ENCODE measurements at places on chromosomes 6 and 20.

DNA sequence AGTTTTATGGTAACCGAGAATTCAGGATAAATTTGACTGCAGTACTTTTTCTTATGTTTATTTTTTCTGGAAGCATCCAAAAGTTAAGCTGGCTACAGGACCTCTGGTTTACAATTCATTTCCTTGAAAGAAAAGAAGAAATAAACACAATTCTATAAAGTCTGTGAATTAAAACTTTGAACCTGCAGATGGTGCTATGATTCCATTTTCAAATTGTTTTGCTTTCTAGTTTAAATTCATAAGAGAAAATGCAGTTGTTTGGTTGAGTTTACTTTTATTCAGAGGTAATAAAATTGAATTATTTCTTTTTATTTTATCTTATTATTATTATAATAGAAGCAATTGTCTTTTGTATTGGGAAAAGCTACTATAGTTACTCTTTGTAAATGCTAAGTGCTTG lies 1.8 kb upstream of the VIP start:
- DNase-seq: no peak

DNA sequence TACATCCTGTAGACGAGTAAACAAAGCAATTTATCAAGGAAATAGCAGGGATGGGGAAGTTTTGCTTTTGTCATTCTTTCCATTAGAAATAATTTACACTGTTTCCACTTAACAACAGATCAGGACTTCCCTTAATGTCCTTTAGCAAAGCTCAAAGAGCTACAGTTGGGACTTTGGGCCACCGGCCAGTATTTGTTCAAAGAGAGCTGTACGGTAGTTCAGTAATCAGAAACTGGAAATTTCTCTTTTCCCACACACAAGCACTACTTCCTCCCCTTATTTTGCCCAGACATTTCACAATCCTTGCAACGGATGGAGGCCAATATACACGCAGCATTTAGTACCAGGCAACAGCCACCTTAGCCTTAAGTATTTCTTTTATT lies 12.1 kb upstream of the HINT3 start:
- DNase-seq: no peak

- no peak for DNase-seq
Observed at GRCh38 chr6:127538750-127539264, 19.7 kb upstream of the MTCL3 start.

GRCh38 chr6:89432875-89433251 lies at the start of gene ANKRD6:
TSS of gene ANKRD6 (plus strand) at chr6:89433152. CDS start at chr6:89566977, 133,825 bp downstream.
- DNase-seq: peak; percentile 79

DNA sequence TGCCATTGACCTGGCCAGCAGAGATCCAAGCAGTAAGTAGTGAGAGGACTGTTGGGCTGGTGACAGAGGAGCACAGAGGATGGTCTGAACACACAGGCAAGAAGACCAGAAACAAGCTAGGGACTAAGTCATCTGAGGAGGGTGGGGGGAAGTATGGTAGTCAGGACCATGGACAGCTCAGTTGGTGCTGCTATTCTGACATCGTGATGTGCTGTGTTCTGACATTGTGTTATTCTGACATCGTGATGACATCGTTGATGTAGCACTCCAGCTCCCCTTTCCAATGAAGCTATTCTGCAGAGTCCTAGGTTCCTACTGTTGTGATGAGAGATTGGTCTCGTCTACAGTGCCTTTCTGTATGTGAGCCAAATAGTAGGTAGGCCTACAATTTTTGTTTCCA lies 28.7 kb downstream of the CFAP206 start:
- peak; percentile 15 for DNase-seq

DNA sequence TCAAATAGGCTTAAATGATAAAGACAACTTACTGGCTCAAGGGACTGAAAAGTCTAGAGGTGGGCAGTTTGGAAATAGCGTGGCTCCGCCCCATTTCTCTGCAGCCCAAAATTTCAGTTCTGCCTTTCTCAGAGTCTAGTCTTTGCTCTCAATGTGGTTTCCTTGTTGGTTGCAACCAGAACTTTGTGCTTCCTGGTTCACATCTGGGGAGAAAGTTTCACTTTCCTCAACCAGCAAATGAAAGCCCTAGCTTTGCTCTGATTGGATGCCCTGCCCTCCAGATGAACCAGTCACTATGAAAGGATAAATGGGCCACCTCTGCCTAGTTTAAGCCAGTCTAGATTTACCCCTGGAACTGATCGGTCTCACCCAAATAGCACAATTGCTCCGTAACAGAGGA lies 14.9 kb downstream of the SYCP2L start:
- DNase-seq: no peak

- no peak for DNase-seq
Observed at GRCh38 chr6:75926293-75927168, 145.9 kb downstream of the IMPG1 start.

DNA sequence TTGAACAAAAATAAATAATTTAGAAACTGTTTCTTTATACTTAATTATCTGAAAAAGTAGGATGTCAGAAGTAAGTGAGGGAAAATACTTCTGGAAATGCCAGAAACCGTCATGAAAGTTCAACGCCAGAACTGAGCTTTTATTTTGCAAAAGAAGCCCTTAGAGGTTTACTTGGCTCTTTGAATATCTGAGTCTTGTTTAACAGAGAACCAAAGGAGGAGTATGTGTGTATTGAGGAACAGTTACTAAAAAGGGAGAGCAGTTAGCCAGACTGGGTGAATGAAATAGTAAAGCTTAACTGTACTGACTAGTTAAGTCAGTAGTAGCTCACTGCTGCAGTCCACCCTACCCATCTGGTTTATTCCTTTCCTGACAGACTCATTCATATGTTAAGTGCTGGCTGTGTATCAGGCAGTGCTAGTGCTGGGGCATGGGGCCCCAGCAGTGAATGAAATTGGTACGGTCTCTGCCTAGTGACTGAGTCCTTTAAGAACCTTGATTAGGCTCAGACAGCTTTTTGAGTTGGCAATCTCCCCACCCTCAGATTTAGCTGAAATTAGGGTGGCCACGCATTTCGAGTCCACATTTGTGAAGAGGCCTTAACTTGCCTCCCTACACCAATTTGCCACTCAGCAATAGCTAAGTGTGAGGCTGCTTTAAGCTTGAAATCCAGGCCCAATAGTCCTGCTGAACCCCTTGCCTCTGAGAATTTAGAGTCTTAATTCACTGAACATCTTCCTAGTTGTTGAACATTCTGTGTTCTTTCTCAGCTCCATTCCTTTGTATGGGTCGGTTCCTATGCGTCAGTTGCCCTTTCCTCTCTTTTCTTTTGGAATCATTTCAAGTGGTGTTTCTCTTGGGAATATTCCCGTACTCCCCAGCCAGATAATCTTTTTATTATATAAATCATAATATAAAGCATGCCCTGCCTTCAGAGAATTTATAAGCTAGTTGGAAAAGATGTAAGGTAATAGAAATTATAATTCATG lies 20.2 kb downstream of the MAP3K4 start:
- DNase-seq: no peak

DNA sequence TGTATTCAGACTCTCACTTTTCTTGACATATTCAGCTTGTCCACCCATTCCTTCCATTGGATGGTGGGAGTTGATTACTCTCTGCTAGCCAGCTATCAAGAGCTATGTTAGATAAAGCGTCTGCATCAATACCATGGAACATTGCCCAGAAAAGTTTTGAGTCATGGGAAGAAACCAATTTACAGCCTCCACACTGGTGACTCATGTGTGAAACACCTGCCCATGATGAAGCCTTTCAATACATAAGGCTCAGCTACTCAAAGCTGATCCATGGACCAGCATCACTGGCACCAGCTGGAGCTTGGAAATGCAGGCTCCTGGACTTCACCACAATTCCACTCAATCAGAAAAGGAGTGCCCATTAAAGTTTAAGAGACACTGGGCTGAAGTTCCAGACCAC lies 16.1 kb downstream of the PLA2G7 start:
- DNase-seq: no peak

DNA sequence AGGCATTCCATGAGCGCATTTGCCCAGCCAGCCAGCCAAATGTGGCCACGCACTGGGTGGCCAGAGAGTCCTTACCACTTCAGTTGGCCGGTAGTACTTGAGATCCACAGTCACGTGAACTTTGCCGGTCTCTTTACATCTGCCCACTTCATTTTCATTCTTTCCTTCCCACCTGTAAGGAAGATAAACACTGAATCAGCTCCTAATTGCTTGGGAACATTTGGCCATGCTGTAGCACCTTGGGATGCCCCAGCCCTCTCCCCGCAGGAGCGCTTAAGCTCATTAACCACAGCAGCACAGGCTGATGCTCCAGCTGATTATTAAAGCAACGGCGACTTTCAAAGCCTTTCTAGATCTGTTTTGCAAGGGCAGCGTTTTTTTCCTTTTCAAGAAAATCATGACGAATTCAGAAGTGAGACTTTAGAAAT lies 116.6 kb downstream of the FOXC1 start:
- no peak for DNase-seq

GRCh38 chr6:126227833-126228702 lies 111.8 kb upstream of the CENPW start:
- DNase-seq: no peak

GRCh38 chr6:77072694-77073409 lies 390.4 kb downstream of the HTR1B start:
- no peak for DNase-seq

- DNase-seq: no peak
Observed at GRCh38 chr6:111559188-111560097, 46.2 kb downstream of the TRAF3IP2 start.

DNA sequence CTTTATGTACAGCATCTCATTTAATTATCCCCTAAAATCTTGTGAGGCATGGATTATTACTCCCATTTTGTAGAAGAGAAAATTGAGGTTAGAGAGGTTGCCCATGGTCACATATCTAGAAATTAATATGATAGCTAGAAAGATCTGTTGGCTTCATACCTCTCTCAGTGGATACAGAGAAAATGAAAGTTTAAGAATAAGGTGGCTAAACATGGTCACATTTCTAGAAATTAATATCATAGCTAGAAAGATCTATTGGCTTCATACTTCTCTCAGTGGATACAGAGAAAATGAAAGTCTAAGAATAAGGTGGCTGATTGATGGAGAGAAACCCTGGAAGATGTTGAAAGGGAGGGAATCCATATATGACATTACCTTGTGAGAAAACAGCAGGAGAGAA lies 260.7 kb upstream of the MAN1A1 start:
- no peak for DNase-seq

DNA sequence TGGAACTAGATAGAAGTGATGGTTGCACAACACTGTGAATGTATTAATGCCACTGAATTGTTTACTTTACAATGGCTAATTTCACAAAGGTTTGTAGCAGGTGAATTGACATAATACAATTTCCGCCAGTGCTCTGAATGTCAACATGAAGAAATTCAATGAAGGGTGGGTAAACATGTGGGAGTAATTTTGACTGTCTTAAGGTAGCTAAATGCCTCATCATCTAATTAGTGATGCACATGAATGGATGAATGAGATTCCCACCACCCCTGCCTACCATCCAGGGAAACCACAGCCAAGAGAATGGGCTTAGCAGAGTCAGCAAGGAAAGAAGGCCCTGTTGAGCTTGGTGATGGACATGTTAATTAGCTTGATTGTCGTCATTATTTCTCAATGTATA lies 275.3 kb downstream of the ALDH8A1 start:
- no peak for DNase-seq

GRCh38 chr20:4235512-4236043 lies 220.2 kb upstream of the RNF24 start:
- no peak for DNase-seq

DNA sequence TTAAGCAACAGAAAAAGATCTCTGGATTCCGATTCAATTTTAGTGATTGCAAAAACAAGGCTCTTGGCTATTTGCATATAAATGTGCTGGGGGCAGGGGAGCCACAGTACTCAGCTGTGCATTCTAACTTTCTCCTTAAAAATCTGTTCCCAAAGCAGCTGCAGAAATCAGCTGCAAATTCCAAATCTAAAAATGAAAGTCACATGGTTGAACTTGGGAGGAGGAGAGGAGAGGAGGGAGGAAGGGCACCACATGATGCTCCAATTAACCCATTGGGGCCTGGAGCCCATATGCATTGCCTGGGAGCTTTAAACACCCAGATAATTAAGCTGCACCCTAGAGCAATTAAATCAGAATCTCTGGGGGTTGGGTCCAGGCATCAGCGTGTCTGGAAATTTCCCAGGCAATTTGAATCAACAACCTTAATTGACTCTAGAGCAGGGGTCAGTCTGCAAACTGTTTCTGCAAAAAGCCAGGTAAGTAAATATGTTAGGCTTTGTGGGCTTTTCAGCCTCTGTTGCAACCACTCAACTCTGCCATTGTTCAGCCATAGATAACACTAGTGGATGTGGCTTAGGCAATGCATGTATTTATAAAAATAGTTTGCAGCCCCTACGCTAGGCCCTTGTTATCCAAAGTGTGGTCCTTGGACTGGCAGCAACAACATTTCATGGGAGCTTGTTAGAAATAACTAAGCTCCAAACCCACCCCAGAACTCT lies 508.1 kb downstream of the KIF16B start:
- DNase-seq: no peak

- DNase-seq: no peak
Observed at GRCh38 chr6:156775717-156776116, 1.5 kb upstream of the ARID1B start.

DNA sequence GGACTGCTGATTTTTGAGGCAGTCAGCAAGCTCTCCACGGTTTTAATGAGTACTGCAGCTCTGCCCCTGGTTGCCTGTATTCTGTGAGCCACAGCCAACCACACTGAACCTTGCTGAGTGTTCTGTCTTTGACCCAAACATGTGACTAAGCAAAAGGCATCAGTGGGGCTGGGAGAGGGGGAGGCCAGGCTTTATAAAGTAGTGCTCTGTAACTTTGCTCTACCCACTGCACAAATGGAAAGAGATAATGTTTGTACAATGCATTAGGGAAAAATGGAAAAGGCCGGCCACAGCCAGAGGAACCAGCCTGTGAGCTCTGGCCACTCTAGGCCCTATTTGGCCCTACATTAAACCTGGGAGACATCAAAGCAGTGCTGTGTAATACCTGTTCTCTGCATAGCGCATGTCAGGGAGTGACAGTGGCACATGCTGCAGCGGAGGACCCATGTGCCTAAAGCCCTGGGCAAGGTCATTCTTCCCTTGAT lies 22.0 kb downstream of the KLHL31 start:
- DNase-seq: no peak

DNA sequence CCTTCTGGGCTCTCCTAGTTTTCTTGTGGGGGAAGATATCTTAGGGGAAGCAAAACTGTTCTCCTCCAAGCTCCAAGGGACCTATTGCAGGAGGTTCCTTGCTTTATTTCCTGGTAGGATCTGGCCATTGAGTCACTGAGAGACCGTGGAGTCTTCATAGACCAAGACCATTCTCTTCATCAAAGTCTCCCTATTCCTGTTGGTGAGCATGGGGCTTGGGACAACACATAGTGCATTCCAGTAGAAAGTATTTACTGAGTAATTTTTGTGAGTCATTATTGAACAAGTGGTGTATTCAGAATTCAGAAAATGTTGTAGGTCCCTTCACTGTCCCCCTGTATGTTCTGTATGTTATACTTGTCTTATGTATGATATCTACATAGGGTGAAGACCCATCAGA lies 133.6 kb downstream of the CDH26 start:
- no peak for DNase-seq

DNA sequence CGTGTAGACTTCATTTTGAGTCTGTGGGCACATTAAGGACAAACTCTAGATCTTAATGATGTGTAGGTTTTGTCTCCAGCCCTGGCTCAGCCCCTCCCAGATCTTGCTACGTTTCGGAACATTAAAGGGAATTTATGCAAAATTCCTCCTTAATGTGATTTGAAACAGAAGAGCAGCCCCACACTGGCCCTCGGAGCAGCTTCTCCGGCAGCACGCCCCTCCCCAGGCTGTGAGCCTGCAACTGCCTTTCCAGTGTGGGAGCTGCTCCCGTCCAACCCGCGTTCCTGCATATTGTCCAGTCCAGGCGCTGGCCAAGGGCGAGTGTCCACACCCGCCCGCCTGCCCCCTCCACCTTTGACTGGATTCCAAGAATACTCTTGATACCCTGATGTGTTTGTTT lies 257.2 kb downstream of the TAF4 start:
- no peak for DNase-seq

All from activated gamma-delta T cell treated with anti-CD3 and anti-CD28 coated beads, Interleukin-2, amount 50 U/mL, for 16 hours (primary cell).